ENCODE measurements at places on chromosomes 6 and 20.

GRCh38 chr20:42430598-42430997 is 759.1 kb downstream of the PTPRT start:
- no peak for DNase-seq

GRCh38 chr6:93516441-93516840 is 97.1 kb upstream of the EPHA7 start:
- no peak for DNase-seq

DNA sequence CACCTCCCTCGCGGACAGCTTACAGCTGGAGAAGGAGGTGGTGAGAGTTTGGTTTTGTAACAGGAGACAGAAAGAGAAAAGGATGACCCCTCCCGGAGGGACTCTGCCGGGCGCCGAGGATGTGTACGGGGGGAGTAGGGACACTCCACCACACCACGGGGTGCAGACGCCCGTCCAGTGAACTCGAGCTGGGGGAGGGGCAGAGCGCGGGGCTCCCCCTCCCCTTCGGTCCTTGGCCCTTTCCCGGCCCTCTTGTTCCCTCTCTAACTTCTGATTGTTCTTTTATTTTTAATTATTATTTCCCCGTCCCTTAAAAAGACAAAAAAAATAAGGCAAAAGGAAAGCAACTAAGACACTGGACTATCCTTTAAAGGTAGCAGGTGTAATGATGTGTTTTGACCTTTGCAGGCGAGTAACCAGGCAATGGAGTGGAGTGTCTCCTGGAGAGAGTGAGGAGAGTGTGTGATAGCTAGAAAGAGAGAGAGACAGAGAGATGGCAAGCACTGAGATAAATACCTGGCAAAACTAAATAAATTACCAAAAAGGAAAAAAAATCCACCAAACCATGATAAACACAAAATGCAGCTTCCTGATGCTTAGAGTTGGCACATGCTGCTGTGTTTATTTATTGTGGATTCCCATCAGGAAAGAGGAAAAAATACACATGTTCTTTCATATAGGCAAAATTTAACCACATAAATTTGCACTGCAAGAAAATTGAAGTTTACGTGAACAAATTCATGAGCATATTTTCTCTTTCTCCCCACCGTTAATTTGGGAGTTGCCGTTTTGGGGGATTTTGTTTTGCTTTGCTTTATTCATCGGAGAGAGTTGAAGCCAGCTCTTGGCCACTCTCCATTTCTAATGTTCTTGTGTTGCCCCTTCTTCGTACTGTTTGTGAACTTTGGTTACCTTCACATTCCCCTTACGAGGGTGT is 1.9 kb downstream of the POU3F2 start:
- DNase-seq = no peak

DNA sequence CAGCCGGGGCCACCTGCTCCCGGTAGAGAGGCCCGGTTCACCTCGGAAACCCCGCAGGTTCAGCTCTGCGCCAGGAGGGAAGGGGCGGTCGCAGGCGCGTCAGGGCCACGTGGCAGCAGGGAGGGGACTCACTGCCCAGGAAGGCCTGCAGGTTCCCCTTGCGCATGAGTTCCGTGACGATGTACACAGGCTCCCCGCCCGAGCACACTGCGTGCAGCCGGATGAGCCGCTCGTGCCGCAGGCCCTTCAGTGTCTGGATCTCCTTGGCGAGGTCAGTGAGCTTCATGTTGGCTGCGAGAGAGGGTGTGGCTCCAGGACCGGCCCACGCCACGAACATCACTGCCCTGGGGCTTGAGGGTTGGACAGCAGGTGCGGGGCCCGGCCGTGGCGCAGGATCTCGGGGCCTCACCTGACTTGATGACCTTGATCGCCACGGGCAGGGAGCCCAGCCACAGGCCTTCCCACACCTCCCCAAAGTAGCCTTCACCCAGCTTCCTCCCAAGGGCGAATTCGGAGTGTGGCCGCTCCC is 4.9 kb upstream of the PTK6 start:
- no peak for DNase-seq

GRCh38 chr6:16591396-16592222 is 169.7 kb downstream of the ATXN1 start:
- no peak for DNase-seq

DNA sequence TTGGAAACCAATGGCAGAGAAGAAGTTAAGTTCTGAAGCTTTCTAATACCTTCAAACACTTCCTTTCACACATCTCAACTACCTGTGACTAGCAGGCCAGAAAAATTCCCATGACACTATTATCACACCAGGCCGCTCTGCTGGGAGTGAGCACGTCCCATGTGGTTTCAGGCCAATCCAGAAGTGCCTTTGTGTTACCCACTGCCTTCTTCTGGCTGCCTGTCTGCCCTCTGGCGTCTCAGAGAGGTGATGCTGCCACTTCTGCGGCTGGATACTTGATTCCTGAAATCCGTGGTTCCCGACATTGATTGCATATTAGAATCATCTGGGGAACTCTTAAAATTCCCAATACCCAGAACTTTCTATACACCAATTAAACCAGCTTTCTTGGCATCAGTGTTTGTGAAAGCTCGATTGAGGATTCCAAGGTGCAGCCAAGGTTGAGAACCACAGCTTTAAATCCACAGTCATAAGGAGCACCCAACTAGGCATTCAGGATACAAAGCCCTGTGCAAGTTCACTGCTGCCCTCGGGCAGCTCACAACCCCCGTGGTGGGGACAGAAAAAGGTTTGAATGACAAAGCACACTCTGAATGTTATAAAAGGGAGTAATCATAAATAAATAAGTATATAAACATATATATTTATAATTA is 65.6 kb downstream of the STMND1 start:
- no peak for DNase-seq

DNA sequence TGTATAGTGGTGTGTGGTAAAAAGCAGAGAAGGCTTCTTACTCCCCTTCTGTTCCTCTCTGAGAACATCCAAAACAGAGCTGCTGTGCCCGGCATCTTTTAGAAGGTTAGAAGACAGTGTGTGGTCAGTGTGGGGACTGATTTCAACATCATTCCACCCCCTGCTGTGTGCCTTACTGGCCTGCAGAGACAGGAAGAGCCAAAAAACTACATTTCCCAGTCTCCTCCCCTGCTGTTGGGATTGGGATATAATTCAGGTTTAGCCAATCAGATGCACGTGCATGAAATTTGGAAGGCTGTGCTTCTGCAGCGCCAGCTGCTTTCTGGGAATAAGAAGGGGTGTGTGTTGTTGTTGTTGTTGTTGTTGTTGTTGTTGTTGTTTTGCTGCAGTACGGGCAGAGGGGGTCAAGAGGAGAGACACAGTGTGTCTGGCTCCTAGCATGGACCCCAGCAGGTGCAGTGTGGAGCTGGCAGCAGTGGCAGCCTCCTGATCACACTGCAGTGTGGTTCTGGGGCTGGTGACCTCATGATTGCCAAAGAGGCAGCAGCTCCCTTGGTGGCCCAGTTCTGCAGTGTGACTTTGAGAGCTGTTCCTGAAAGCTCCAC is 74.7 kb downstream of the MRPL14 start:
- no peak for DNase-seq

DNA sequence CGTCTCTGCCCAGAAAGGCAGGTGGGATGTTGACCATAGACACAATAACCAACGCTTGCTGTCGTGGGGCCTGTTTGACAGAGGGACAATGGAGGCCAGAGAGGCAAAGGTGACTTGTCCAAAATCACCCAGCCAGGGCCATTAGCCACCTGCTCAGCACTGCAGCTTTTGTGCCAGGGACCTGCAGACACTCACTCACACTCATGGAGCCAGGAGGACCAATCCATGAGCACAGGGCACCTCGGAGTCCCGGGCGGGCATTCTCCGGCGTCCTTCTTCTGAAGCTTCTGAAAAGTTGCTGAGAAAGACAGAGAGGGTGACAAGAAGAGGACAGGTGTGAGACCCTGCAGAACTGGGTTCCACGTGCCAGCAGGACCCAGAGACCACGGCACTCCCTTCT is 45.4 kb upstream of the SLCO4A1 start:
- DNase-seq = no peak

- no peak for DNase-seq
Observed at GRCh38 chr6:168915855-168916254, 337.8 kb downstream of the THBS2 start.

- DNase-seq = no peak
Observed at GRCh38 chr6:54981647-54982046, 135.1 kb downstream of the FAM83B start.

GRCh38 chr6:69019832-69020231 is 384.8 kb downstream of the ADGRB3 start:
- no peak for DNase-seq

- no peak for DNase-seq
Observed at GRCh38 chr6:160523223-160523622, 140.9 kb downstream of the LPA start.

- no peak for DNase-seq
Observed at GRCh38 chr6:153994004-153994403, 45.0 kb upstream of the OPRM1 start.

DNA sequence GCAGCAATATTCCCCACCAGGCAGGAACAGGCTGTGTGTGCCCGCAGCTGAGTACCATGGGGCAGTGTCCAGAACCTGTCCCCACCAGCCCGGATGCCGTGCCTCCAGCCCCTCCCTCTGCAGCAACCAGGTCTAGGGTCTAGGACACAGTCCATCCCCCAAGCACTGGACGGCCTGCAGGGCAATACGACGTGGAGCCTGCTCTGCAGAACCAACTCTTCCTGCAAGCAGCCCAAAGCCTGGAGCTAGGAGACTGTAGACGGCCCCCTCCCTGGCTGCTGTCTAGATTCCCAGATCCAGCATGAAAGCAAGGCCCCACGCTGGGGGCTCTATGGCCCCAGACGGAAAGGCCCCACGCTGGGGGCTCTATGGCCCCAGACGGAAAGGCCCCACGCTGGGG is 128.2 kb upstream of the AFDN start:
- DNase-seq = no peak

DNA sequence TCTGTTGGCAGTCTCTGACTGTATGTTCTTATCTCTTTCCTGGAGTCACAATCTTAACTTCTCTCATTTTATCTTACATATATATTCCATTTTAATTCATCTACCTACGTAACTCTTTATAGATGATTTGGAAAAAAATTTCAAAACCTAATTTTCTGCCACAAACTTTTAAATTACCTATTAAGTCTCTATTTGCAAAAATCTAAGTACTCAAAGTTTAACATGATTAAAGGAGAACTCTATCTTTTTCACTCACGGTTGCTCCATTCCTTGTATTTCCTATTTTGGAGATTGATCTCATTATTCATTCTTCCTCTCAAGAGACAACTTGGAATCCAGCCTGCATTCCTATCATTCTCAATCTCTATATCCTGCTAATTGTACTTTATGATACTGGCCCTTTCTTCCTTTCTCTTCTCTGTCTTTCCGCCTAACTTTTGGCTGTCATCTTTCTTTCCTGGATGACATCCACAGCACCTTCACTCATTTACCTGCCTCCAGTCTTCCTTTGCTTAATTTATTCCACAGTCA is 1071.1 kb upstream of the CITED2 start:
- no peak for DNase-seq

- DNase-seq = no peak
Observed at GRCh38 chr6:56329271-56330050, 82.1 kb upstream of the COL21A1 start.

DNA sequence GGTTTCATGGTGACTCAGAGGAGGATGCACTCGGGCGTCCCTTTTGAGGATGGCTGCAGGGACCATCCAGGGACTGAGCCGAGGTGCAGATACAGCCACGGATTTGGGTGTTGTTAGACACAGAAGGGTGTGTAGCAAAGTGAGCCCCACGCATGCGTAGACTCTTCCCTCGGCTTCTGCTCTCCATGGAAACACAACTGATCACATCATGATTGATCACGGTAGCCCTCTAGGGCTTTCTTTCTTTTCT is 606 bp upstream of the ULBP1 start:
- no peak for DNase-seq

- DNase-seq = no peak
Observed at GRCh38 chr20:4018023-4018748, 2.8 kb upstream of the RNF24 start.

Measured in T-helper 22 cell (primary cell).